ENCODE measurements at places on chromosomes 11 and 22.

GRCh38 chr11:108559904-108560303 is 33.7 kb downstream of the EXPH5 start:
- DNase-seq = no peak

GRCh38 chr22:35957589-35957988 is 71.0 kb downstream of the RBFOX2 start:
- no peak for DNase-seq

DNA sequence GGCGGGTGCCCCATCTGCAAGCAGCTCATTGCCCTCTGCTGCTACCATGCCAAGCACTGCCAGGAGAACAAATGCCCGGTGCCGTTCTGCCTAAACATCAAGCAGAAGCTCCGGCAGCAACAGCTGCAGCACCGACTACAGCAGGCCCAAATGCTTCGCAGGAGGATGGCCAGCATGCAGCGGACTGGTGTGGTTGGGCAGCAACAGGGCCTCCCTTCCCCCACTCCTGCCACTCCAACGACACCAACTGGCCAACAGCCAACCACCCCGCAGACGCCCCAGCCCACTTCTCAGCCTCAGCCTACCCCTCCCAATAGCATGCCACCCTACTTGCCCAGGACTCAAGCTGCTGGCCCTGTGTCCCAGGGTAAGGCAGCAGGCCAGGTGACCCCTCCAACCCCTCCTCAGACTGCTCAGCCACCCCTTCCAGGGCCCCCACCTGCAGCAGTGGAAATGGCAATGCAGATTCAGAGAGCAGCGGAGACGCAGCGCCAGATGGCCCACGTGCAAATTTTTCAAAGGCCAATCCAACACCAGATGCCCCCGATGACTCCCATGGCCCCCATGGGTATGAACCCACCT is 28.0 kb upstream of the L3MBTL2 start:
- DNase-seq = no peak

DNA sequence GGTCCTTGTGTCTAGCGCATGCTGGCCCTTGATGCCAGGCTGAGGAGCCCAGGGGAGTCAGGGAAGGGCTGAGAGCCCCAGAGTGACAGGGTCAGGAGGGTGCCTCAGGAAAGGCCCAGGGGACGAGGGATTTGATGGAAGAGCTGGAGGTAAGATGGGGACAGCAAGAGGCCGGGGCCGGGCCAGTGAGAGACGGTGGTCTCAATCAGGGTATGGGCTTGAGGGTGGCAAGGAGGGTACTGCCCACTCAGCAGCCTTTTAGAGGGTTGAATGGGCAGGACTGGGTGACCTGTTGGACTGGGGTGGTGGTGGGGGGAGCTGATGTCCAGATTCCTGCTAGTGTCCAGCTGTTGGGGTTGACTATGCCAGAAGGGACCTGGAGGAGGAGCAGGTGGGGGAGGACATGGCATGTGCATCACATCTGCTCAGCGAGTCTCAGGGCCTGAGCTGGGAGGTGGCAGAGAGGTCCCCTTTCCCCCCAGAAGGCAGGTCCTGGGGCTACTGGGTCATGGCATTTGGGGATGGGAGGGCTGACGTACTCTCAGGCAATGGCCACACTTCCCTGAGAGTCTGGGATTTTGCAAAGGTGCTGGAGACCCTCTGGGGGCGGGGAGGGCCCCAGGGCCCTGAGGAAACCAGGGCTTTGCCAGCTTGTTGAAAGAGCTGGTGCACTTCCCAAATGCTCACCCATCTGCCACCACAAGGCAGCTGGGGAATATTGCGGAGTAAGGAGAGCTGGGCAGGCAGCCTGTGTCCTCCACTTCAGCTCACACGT is 18.4 kb downstream of the MYO7A start:
- DNase-seq = no peak

GRCh38 chr11:94948070-94948617 is 25.2 kb downstream of the CWC15 start:
- no peak for DNase-seq

GRCh38 chr11:45209000-45209879 is 62.8 kb downstream of the PRDM11 start:
- DNase-seq = no peak

- no peak for DNase-seq
Observed at GRCh38 chr11:126112547-126112946, 49.9 kb upstream of the CDON start.

DNA sequence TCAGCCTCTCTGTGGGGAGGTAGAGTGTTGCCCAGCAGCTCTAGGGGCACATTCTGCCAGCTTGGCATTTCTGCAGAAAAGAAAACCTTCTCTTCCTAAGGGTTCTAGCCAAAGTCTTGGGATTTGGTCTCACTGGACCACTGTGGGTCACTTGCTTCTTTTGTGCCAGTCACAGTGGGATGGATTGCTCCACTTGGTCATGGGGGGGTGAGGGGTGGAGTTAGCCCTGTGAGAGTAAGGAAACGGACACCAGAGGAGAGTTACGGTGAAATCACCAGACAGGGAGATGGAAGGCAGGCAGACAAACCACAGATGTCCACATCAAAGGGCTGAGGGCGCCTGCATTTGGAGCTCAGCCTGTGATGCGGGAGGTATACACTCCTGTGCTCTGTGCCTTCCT is 10.8 kb downstream of the SGSM1 start:
- DNase-seq = no peak

- no peak for DNase-seq
Observed at GRCh38 chr11:31690041-31690440, 121.1 kb downstream of the PAX6 start.

DNA sequence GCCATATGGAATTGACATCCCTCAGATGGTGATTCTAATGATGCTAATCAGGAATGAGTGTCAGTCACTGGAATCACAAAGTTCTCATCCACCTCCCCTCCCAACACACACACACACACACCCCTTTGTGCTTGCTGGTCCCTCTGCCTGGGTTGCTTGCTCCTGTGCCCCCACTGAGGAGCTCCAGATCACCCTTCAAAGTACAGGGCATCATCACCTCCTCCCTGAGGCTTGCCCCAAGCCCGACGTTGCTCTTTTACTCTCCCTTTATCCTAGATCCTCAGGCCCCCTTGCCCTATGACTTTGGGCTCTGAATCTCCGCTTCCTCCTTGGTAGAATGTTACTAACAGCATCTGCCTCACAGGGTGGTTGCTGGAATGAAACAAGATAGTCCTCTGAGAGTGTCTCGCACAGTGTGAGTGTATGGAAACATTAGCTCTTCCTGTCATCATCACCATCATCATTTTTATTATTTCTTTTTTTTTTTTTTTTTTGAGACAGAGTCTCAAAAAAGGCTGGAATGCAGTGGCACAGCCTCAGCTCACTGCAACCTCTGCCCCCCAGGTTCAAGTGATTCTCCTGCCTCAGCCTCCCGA is 3.4 kb downstream of the TOM1 start:
- no peak for DNase-seq

DNA sequence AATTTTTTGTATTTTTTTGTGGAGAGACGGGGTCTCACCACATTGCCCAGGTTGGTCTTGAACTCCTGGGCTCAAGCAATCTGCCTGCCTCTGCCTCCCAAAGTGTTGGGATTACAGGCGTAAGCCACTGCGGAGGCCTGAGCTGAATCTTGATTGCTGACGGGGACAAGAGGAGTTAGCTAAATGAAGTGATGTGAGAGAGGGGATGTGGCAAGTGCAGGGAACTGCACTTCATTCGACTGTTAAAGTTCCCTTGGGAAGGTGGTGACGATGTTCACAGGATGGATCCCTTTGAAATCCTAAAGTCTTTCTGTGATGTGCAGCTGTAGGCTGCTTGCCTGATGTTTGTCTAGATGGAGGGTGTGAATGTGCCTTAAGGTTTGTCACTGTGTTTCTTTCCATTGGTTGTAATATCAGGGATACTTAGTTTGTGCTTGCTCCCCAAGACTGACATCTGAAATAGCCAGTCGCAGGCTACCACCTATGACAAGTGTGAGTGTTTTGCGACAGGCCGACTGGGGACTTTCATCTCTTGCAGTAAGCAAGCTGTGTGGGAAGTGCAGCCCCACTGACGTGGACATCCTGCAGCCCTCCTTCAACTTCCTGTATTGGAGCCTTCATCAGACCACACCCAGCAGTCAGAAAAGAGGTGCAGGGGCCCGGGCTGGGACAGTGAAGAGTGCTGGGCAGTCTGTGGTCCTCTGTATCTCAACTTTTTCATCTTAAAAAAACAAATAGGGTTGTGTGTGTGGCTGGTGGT is 19.6 kb upstream of the CCDC134 start:
- no peak for DNase-seq

- DNase-seq = no peak
Observed at GRCh38 chr22:50044485-50045118, 13.5 kb downstream of the TTLL8 start.

- no peak for DNase-seq
Observed at GRCh38 chr11:1546077-1546535, 26.0 kb downstream of the DUSP8 start.

GRCh38 chr22:46739094-46739870 is 1.2 kb upstream of the CERK start:
- no peak for DNase-seq

GRCh38 chr11:127873478-127873877 is 713.9 kb downstream of the ETS1 start:
- no peak for DNase-seq

DNA sequence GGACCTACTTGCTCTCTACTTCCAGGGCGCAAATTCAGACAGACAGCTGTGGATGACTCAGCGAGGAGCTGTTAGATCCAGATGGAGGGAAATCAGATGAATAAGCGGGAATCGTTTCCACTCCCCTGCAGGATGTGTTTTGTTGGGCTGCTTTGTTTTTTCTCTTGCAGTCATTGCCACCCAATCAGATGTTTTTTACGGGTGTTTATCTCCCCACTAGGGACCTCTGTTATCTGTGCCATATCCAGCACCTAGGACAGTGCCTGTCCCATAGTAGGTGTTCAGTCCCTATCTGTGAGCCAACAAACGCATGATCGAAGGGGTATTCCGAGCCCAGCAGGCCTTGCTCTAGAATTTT is 51.1 kb upstream of the PARVG start:
- DNase-seq = no peak

DNA sequence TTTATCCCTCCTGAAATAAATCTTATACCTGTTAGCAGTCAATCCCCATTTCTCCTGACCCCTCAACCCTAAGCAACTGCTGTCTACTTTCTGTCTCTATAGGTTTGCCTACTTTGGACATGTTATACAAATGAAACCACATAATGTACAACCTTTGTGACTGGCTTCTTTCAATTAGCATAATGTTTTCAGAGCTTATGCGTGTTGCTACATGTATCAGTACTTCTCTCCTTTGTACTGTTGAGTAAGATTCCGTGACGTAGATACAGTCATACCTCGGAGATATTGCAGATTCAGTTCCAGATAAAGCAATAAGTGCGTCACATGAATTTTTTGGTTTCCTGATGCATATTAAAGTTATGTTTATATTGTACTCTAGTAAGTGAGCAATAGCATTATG is 127.3 kb downstream of the MORC2 start:
- DNase-seq = no peak

DNA sequence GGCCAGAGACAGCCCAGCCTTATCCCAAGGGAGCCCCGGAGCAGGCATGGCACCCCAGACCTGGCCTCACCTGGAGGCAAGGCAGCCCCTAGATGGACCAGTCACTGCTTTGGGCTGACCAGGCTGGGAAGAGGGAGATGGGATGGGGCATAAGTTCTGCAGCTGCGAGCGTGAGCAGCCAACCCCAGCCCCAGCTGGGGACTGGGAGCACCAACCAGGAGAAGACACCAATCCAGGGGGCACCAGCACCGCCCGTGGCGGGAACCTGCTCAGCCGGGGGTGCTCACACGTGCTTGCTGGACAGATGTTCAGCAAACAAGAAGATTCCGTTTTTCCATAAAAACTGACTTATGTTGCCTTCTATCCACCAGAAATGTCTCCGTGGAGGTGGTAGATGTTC is 16.2 kb upstream of the FADD start:
- no peak for DNase-seq

GRCh38 chr22:17638182-17638431 is 450 bp upstream of the BCL2L13 start:
- DNase-seq = no peak

GRCh38 chr11:74203966-74204365 is 32.9 kb downstream of the PPME1 start:
- DNase-seq = no peak

DNA sequence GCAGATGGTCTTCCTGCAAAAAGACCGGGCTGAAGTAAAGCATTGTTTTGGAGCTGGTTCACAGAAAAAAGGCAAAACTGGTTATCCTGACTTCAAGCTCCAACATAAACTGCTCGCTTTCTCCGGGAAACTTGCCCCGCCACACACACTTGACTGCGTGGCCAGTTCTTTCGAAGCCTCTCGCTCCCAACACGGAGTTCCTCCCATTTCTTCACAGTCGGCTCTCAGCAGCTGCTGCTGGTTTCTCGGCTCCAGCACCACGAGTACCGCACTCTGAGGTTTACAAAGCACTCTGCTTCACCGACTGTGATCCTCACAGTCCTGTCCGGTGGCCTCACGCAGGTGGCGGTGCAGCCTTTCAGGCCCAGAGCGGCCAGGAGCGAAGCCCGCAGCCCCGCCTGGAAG is 264 bp downstream of the CHEK1 start:
- no peak for DNase-seq

DNA sequence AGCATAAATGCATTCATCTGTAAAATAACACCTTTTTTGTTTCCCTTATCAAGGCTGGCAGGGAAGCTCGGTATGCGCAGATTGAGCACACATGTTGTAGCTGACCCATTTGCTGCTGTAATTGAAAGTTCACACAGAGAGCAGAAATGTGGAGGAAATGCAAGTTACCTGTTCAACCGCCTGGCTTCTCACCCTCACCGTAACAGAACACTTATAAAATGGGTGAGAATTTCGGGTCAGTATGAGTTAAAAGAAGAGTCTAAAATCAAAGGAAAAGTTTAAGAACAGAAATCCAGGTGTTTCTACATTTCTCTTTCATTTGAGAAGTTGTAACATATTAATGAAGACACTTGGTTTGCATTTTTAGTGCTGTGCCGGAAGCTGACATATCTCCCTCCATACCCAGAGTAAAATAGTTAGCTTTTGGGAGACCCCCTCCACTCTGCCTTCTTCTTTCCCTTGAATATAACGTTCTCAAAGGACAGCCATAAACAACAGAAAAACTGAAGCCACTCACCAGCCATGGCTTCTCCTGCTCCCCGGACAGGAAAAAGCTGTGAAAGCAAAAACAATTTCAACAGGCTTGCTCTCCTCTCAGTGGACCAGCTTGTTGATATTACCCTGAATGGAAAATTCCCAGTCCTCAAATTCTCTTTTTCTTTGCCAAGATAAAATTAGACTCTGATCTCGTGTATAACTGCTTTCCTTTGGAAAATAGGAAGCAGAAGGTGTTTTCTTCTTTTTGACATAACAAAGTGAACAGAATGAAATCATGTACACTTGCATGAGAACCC is at the start of gene CASP12:
CASP12 (minus strand) TSS at position 570 of the 794 bp plus-strand sequence.
- no peak for DNase-seq

- DNase-seq = no peak
Observed at GRCh38 chr22:46135611-46136485, 14.5 kb upstream of the PPARA start.
